ENCODE measurements at places on chromosomes 12 and 14. TPM values are rescaled to one million over a fixed set of nuclear protein-coding genes. Genes with fewer than 3 reads are reported as not detected.
A peak's percentile ranks its signal among the peaks of the same experiment; 100 is the strongest.

DNA sequence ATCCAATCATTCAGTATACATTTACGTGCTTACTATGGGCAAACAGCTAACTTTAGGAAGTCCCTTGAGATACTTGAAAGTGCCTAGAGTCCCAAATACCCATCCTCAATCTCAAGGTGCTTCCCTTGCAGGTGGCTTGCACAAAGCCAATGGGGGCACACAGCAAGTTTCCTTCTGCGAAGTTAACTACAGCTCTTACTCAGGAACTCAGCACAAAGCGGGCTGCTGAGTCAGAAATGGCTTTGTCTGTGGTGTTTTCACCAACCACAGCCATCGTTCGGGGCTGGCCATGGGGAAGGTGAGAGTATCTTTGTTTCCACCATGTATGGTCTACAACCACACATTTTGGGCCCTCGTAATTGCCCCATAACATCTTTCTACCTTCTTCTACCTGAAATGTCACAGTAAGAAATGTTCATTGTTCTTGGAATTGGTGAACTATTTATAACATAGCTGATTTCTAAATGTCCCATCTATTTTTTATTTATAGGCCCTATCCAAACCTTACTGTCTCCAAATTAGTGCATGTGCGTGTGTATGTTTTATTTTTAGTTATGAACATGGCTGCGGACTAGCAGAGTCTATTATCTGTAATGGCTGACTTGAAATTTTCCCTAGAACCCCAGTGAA is 13.9 kb downstream of the MFAP5 start:
- H3K27ac ChIP-seq: no peak overlapping the region
- peaks cover 41% of the 10 kb centered on the region for H3K4me1 ChIP-seq
- DNase-seq: peak; percentile 91
- no peak overlapping the region for H3K4me3 ChIP-seq
- no peaks in the 10 kb centered on the region for H3K36me3 ChIP-seq

NELL2 gene
- total RNA-seq: 43.5 TPM

- peaks cover 11% of the 10 kb centered on the region for H3K36me3 ChIP-seq
- no peak overlapping the region for H3K27ac ChIP-seq
- H3K4me1 ChIP-seq: peaks cover 24% of the 10 kb centered on the region
- no peak for DNase-seq
Measured at GRCh38 chr12:56994231-56994746, 12.1 kb downstream of the ZBTB39 start.

BDKRB1 gene
- not detected for total RNA-seq

DNA sequence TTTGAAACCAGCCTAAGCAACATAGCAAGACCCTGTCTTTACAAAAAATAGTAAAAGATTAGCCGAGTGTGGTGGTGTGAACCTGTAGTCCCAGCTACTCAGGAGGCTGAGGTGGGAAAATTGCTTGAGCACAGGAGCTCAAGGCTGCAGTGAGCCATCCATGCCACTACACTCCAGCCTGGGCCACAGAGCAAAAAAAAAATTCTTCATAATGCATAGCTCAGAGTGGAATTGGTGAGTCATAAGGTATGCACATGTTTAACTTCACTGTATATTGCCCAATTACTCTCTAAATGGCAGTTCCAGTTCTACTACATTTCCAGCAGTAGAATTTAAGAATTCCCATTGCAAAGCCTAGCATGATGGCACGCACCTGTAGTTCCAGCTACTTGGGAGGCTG is 26.8 kb upstream of the CLIP1 start:
- H3K36me3 ChIP-seq: no peaks in the 10 kb centered on the region
- no peak overlapping the region for H3K27ac ChIP-seq
- peak; percentile 45 for DNase-seq
- no peaks in the 10 kb centered on the region for H3K27me3 ChIP-seq
